Urinary bladder (tissue), 4 donors: ENCODE measurements at places on chromosomes 3 and 15. TPM values are rescaled to one million over a fixed set of nuclear protein-coding genes. Genes with fewer than 3 reads are reported as not detected.

GRCh38 chr15:38528294-38528693 is 36.3 kb downstream of the RASGRP1 start:
- DNase-seq = no peak

SLC22A14 gene
- polyA plus RNA-seq = 0.09 TPM

DNA sequence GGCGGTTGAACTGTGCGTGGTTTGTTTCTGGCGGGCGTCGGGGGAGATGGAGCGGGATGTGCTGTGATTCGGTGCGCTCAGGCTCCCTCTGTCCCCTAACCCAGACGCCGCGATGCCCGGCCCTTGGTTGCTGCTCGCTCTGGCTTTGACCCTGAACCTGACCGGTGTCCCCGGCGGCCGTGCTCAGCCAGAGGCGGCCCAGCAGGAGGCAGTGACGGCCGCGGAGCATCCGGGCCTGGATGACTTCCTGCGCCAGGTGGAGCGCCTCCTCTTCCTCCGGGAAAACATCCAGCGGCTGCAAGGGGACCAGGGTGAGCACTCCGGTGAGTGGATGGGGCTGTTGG is 1.2 kb downstream of the TRH start:
- DNase-seq = no peak

DNA sequence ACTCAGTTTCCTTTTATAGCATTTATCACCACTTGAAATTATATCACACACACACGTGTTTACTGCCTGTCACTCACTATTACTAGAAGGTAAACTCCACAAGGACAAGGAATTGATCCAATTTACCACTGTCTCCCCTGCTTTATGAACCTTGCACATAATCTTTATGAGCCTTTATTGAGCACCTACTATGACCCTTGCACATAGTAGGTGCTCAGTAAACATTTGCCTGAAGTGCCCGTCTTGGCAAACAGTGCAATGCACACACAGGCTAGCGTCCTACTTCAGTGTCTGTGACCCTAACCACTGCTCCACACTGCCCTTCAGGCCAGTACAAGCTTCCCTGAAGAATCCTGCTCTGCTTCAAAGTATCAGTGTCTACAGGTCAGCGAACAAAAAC is 237.7 kb upstream of the TMC3 start:
- DNase-seq = no peak

DNA sequence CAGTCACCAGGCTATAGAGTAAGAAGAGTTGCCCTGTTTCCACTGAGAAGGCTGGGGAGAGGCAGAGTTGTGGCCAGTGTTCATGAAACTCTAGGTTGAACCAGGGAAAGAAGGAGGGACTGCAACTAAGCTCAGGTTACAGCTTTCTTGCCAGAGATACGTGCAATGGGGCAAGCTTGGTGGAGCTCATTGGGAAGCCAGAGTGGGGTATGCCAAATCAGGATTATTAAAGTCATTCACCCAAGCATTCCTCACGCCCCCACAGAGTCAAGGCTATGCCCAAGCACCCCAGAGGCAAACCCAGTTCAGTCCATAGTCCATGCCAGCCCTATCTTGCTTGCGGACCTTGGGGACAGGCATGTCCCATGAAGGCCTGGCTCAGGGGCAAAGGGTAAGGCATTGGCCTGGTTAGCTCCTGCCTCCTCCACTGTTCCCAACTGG is 17.6 kb downstream of the SLC6A20 start:
- no peak for DNase-seq

GRCh38 chr15:89317186-89317720 is 17.4 kb downstream of the POLG start:
- DNase-seq = no peak

DNA sequence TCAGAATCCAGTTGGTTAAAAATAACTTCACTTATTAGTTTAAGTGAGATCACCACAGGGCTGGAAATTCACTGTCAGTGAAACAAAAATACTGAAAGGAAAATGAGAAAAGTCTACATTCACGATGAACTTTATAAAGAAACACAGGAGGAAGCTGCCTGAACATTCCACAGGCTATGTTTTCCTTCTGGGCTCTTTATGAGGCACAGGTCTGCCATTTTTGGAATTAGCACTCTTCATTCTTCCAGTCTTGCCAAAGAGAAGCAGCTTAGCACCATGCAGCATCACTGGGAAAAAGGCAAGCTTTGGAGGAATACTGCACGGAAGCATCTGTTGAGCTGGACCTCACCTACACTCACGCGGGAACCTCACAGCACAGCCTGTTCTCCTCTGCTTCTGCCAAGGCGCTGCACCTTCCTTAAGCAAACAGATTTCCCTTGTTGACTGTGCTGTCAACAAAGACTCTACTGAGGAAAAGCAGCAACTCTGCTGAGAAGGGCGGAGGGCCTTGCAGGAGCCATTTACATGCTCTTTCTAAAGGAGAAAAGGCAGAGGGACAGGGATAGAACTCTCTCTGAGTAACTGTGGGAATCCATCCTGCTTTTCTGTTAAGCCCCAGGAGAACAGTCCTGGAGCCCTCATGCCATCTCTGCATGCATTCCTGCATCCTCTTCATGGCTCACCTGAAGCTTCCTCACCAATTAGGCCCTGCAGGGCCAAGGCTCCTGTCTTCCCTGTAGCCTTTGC is 15.7 kb downstream of the SUSD5 start:
- no peak for DNase-seq

DNA sequence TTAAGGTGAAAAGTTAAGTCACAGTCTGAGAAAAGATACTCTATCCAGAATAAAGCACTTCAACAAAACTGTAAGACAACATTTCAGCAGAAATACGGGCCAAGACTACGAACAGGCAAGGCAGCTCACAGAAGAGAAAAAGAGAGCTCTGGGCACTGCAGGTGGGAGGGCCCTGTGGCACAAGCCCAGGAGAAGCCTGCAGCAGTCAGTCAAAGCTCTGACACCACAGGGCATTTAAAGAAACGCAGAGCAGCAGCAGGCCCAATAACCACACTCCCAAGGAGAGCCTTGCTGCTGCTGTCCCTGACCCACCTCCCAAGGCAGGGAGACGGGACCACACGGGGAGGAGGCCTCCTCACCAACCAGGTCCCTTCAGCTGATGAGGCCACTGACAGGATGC is 19.2 kb downstream of the CHSY1 start:
- DNase-seq = no peak

LAMB2 gene
- polyA plus RNA-seq = 366 TPM

- DNase-seq = no peak
Measured at GRCh38 chr3:161890147-161890625, 393.6 kb downstream of the OTOL1 start.

ZNF717 gene
- 4.3 TPM for polyA plus RNA-seq

SEMA3B gene
- 35.5 TPM for polyA plus RNA-seq

- no peak for DNase-seq
Measured at GRCh38 chr3:2211568-2211967, 112.9 kb downstream of the CNTN4 start.
